ENCODE measurements at places on chromosomes 6 and 20.

GRCh38 chr6:74117113-74117512, 421.1 kb downstream of the CD109 start:
- DNase-seq: no peak

- DNase-seq: no peak
These were observed 265.5 kb upstream of the EXOC2 start for GRCh38 chr6:958488-958887.

DNA sequence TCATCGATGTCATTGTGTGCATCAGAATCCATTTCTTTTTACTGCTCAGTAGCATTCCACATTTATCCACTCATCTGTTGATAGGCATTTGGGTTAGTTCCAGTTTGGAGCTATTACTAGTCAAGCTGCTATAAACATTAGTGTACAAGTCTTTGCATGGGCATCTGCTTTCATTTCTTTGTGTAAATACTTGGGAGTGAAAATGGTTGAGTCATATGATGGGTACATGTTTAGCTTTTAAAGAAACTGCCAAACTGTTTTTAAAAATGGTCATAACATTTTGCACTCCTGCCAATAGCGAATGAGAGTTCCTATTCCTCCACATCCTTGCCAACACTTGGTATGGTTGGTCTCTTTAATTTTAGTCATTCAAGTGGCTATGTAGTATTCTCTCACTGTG, 21.2 kb upstream of the SLC22A2 start:
- no peak for DNase-seq

GRCh38 chr6:111674883-111675282, 69.2 kb upstream of the TRAF3IP2 start:
- no peak for DNase-seq

DNA sequence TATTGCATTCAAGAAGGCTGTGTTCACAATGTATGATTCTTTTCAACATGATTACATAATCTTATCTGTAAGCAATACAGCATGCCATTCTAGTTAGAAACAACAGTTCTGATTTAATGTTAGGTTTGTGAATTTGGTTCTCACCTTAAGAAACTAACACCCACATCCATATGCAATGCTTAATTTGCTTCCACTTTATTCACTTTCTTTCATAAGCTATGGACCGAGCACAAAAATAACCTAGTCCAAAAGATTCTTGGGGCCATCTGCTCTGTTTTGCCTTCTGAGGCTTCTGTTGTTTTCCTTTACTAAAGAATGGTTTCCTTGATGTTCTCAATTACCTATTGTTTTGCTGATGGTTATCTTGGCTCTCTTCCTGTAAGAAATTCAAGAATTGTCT, 258.2 kb downstream of the EYS start:
- DNase-seq: no peak

DNA sequence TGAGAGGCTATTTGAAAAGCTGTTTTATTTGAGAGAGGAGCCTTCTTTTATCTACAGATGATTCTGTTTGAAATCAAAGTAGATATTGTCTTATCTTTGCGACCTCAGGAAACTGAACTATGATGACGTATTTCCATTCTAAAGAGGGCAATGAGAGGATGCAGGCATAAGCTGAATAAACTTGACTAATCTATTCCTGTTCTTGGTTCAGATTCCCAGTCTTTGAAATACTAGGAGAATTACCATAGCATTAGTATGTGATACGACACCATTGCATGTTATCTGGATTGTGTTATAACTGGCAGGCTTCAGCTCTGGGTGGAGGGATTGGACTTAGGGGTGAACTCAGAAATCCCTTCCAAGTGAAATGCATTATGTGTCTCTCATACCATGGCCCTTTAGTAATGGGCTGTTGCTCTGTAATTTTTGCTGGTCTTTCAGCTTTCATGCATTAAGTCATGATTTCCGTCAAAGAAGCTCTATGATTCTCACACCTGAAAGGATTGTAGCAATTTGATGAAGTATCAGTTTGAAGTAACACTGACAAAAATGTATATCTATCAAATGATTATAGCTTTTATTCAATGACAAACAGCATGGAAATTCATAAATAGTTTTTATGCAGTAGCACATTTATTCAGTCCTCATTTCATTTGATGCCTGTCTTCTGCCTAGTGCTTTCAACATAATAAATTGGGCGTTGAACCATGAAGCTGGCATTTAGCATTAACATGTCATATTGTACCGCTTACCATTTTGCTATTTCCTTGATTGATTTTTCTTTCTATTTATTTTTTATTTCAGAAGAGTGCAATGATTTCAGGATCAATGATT, 138.4 kb upstream of the SPACA1 start:
- no peak for DNase-seq

- no peak for DNase-seq
These were observed 501.3 kb upstream of the SULF2 start for GRCh38 chr20:48286601-48287000.

- no peak for DNase-seq
These were observed 4.1 kb upstream of the ENPP5 start for GRCh38 chr6:46174904-46175303.

DNA sequence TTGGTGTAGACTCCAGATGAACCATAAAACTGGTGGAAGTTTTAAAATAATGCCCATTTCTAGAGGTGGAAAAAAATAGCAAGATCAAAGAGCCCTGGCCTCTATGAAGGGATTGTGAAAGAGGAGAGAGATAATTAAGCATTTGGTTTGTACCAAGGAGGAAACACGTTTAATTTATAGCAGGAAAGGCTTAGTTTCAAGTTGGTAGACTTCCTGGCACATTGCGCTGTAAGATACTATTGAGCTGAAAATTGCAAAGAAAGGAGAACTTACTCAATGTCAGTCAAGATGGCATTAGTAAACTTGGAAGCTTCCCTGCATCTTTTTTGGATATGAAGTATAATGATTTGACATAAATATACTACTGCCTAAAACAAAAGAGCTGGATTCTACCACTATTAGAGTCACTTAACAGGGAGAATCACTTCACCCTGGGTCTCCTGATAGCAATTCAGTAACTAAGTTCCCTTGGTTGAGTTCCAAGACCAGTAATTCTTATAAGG, 24.4 kb downstream of the MARCKS start:
- no peak for DNase-seq
